HCEC 1CT (cell line): ENCODE measurements at places on chromosomes 6 and 20.

GRCh38 chr6:70956191-70956450 is 739 bp downstream of the B3GAT2 start:
- DNase-seq: no peak

DNA sequence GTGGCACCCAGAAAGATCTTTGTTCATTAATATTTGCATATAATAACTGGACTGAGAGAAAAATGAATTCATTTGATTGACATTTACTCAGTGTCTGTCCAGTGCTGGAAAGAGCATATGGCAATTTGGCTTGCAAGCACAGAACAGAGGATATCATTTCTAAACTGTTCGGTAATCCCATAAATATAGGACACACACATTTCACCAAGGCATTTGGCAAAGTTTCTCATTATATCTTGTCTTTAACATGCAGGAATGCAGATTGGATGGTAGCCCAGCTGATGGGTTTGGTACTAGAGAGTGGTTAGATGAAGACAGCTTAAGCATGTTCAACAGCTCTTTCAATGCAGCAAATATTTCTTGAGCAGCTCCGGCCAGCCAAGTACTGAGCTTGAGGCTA is 259.2 kb downstream of the PRKN start:
- no peak for DNase-seq

- DNase-seq: no peak
Observed at GRCh38 chr6:56624728-56625069, 18.0 kb downstream of the DST start.

DNA sequence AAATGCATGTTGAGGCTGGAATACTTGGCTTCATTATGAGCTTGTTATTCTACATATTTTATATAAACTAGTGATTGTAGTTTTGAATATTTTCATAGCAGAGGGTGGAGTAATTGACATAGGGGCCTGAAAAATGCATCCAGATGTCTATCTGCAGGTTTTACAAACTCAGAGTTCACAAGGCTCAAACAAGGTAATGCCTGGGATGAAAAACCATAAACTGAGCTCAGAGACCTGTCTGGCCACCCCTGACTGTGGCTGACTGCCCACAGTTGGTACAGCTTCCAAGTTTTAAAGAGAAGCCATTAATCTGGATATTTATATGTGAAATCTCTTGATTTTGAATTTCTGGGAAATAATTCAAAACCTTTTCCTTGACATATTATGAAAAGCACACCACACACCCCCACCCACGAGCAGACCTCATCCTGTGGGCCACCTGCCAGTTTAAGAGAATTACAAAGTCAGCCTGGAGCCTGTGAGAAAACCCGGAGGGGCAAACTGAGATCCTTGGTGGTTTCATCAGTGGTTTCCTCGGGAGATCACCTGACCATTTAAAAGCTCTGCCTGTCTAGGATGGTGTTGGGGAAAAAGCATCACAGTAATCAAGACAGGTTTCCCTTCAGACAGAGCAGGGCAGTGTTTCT is 230.1 kb downstream of the SAMD5 start:
- DNase-seq: no peak

DNA sequence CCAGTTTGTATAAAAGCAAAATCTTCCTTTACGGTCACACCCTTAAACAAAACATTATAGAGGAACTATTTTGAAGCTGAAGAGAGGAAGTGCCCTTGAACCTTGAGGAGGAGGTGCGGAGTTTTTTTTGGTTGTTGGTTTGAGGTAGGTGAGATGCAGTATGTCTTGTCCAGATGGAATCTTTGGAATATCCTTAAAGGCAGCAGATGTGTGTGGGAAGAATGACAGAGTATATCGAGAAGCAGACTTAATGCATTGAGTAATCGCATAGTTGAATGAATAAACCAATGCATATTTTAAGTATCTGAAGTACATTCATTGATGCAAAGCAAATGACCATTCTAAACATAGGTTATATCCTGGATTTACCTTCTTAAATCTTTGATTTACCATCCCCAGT is 49.9 kb downstream of the AIG1 start:
- peak; percentile 61 for DNase-seq

DNA sequence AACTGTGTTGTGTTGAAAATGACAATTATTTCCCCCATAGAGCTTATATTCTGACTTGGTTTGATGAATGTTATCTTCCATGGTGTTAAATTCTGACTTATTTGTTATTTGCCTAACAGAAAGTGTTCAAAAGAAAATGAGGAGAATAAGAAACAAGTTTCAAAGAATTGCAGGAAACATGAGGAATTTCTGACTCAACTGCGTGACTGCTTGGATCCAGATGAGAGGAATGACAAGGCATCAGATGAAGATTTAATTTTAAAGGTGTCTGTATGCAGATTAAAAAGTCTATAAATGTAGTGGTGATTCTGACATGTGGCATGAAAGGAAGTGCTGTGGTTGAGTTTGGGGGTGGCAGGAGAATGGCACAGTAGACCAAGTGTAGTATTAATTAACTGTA is 50.6 kb downstream of the CCDC170 start:
- DNase-seq: no peak

GRCh38 chr6:110823146-110823545 is 7.9 kb upstream of the CDK19 start:
- DNase-seq: no peak

DNA sequence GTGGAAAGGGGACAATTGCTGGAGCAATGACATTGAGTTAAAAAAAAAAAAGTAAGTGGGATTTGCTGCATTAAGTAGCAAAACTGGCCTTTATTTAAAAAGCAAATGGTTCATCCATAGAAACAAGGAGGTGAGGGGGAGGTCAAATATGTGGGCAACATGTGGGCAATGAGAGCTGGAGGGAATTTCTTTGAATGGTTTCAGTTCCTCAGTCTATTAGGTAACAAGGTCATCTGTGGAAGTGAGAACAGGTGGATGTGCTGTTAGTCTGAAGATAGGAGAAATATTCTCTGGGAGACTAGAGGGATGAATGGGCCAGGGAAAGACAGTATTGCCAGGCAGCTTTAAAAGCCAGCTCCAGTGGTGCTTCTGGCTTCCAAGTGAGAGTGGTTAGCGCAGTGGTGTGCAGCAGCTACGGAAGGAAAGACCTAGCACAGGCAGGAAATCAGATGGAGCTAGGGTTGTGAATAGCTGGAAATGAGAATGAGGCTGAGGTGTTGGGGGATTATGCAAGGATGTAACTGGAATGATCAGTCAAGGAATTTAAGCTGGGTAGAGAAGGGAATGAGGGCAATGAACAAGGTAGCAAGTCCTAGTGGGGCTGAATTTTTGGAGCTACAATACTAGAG is 727.6 kb downstream of the PTPRT start:
- no peak for DNase-seq

DNA sequence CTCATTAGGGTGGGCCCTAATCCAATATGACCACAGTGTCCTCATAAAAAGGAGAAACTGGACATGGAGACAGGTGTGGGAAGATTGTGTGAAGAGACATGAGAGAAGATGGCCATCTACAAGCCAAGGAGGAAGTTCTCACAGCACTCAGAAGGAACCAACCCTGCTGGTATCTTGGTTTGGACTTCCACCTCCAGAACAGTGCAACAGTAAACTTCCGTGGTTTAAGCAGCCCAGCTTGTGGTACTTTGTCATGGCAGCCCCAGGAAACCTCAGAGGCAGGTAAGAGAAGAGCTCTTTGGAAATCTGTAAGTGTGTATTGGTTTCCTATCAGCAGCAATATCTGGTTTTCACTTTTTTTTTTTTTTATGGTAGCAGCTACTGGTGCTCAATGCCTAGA is 16.5 kb upstream of the CNKSR3 start:
- DNase-seq: no peak

DNA sequence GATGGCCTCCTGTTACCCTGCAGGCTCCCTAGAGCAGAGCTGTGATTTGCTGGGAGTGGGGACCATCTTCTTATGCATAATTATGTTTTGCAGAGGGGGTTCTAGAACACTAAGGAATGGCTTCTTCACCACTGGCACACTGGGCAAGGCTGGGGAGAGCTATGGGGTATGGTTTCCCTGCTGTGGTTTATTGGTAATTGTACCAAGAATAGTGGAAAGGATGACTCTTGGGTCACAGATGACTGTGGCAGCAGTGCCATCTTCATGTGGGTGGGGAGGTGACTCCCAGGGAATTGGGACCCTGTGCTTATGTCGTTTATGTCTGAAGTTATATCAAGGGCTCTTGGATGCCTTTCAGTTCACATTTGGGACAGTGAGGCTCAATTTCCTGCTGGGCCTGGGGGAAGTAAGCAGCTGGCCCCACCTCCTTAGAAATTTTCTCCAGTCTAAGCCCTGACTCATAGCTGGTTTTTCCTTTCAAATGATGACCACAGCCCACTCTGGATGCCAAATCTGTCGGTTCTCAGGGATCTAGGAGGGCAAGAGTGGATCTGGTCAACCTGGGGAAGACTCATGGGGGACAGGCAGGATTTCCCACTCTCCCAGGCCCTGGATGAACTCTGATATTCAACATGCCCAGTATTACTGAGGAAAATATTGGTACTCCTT is 230.8 kb downstream of the LRFN2 start:
- no peak for DNase-seq

DNA sequence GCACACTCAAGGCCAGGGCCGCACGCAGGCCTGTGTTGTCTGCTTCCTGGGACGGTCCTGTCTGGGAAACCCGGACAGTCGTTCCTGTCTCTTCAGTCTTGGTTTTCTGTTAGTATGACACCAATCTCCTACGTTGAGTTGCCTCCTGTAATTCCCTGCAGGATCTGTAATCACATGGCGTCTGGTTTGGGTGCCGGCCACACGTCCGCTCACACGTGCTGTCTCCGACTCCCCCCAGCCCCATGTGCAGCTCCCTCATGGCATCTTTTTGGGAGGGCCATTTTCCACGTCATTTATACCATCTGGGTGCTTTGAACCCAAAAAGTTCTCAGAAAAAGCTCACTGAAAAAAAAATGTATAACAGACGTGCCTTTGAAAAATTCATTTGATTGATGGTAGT is 23.2 kb downstream of the DLL1 start:
- DNase-seq: no peak

DNA sequence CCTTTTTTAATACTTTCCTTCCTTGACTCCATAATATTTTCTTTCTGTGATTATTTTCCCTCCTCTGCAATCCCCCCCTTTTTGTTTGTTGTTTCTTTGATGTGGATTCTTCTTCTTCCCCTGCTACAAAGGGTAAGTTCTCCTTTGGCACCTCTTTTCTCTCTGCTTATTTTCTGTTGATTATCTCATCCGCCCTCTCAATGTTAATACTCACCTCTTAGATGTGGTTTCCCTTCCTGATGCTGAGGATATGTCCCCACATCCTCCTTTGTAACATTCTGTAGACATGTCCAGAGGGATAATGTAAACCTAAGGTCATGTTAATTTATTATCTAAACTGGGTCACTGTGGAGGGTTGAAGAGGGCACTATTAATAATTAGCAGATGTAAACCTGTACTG is 17.7 kb downstream of the FLRT3 start:
- DNase-seq: no peak

DNA sequence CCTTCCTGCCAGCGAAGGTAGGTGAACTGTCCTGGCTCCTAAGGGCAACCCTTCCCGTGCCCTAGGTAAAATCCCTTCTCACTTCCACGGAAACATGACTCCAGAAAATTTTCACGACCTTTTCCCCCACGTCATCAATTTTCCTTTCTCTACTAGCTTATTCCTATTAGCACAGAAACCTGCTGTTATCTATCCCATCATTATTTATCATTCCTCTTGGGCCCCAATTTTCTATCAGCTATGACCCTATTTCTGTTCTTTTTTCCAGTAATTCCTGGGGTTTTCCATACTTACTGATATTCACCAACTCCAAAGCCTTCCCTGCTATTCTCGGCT is 23.8 kb upstream of the GCM1 start:
- no peak for DNase-seq

DNA sequence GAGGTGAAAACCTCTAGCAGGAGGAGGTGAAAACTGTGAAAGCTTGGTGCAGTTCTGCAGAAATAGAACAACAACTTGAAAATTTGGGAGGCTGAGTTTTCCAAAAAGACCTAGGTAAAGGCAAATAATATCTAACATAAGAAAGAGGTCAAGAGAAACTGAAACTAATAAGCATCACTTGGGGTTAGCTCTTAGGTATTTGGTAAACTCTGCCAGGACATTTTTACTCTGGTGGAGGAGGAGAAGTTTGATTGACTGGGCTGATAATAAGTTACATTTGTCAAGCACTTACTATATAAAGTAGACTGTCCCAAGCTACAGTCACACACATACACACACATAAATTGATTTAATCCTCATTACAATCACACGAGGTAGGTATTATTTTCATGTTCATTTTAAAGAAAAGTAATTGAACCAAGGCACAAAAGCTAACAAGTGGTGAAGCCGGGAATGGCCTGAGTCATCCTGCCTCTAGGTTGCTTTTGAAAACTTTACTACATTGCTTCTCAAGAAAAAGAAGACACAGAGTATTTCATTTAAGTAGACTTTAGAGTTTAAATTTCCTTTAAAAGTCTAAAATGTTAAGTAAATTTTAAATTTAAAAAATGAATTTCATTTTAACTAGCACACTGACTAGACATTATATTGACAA is 275.5 kb downstream of the PTPRK start:
- no peak for DNase-seq

DNA sequence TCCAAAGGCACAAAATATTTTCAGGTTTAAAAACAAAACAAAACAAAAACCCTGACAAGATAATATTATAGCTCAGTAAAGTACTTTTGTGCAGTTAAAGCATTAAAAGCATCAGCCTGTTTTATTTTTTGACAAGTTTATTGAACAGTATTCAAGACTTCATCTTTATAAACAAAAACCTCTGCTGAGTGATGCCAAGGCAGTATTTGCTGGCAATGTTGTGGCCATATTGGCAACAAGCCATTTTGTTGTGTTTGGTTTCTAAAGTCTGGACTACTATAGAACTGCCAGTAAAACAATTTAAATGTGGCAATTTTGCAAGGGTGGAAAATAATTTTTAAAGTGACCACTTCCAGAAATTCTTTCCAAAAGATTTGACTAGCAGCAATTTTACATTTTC is 15.9 kb downstream of the CPNE1 start:
- no peak for DNase-seq

DNA sequence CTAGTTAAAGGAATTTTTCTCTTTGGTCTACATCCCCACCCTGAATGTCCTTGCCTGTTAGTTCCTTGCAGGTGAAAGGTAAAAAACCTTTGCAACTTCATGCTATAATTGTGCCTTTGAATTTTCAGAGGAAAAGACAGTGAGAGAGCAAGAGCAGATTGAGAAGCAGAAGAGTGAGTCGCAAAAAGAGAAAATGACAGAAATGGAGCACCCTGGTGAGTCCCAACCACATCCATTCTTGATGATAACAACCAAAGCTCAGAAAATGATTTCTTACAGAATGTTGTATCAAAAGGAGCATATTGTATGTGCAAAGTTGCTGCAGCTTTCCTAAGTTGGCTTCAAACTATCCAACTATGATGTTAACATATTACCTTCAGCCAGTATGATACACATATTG is 165.2 kb upstream of the CENPW start:
- DNase-seq: no peak

DNA sequence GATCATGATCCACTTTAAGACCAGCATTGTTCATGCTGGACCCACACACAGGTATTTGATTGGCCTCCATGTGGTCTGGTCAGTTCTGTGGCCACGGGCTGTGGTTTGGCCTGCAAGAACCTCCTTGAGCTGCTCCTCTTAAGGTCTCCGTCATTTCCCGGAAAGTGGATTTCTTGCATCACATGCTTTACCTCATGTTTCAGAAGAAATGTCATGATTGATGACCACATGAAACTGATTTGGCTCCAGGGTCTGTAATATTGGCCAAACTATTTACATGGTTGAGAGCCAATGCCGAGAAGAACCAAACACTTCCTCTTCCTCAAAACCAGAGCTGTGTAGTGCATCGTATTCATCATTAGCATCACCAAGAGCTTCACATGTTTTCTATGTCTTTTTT is 13.2 kb upstream of the RSPH3 start:
- no peak for DNase-seq
